AG04450 (cell line): ENCODE measurements at places on chromosomes 11 and 22. TPM values are rescaled to one million over a fixed set of nuclear protein-coding genes. Genes with fewer than 3 reads are reported as not detected.

Gene LDHAL6A
- polyA plus RNA-seq = not detected in 2 replicates

Gene IFITM10
- 0.04 TPM in 1 of 2 replicates, not detected in the other for polyA plus RNA-seq

Gene MMP1
- polyA plus RNA-seq = 33.8 and 41.2 TPM in 2 replicates

- no peak for DNase-seq
These were observed 116.2 kb upstream of the NTM start for GRCh38 chr11:131254254-131254653.

DNA sequence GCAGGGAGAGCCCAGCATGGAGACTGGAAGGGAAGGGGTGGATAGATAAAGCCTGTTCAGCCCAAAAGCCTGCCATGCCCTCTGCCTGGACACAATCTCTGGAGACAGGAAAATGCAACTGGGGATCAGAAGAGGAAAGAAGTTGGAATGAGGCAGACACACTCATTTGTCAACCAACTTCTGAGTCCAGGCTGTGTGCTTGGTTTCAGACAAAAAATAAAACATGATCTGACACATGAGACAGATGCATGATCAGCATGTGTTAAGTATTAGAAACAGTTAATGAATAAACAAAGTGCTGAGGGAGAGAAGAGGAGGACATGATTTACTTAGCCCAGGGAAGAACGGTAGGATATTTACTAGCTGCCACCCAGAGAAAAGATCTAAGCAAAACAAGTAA, 839 bp downstream of the LRRN4CL start:
- no peak for DNase-seq
